ENCODE measurements at places on chromosomes 12 and 14. TPM values are rescaled to one million over a fixed set of nuclear protein-coding genes. Genes with fewer than 3 reads are reported as not detected.

Gene SLC6A12
- total RNA-seq: 11.1 TPM

Gene TSPAN11
- total RNA-seq: 7.8 TPM

Gene GPR84
- 0.96 TPM for total RNA-seq

Gene LRFN5
- total RNA-seq: 1.0 TPM

Gene ING4
- total RNA-seq: 38.0 TPM

Gene NOVA1
- total RNA-seq: 1.6 TPM

Gene OR4E1
- not detected for total RNA-seq

Gene LBHD2
- not detected for total RNA-seq

Gene CFAP54
- 0.75 TPM for total RNA-seq

Gene CLEC1A
- total RNA-seq: 15.0 TPM
